ENCODE measurements at places on chromosomes 5 and 9.

- DNase-seq, result no peak
These were observed 66.0 kb downstream of the AMBP start for GRCh38 chr9:114012126-114012525.

GRCh38 chr9:34125681-34126206 is 754 bp downstream of the DCAF12 start:
- DNase-seq, result peak; percentile 65

GRCh38 chr5:10635257-10635866 is 71.5 kb downstream of the ANKRD33B start:
- DNase-seq, result peak; percentile 81

GRCh38 chr5:146772881-146773466 is 105.6 kb downstream of the PPP2R2B start:
- no peak for DNase-seq

DNA sequence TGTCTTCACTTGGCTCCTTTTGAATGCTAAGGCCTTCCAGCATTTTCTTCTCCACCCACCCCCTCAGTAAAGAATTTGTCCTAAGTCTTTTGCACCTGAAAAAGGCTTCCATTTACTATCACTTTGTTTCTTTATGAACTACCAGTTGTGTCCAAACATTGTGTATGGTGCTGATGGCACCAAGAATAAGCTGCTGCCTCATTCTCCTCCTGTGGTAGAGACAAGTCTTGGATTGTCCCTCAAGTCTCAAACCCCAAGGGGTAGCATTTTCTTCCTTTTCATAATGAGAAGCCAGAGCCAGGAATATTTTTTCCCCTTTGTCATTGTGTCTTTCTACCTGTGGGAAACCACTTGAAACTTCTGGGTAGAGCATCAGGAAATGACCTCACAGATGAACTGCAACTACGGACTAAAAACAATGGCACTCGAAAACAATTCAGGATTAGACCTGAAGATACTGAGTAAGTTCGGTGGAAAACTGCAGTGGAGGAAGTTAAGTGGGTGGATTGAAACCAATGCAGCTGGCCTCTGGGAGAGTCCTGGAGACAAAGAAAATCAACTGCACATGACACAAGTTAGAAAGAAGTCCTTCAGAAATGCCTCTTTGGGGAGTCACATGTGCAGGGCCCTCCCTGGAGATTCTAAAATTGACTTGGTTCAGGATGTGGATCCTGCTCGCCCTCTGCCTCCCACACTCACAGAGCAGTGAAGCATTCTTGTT is 80.5 kb downstream of the SH3RF2 start:
- DNase-seq, result no peak

GRCh38 chr9:113946496-113947115 is 70.5 kb downstream of the ZNF618 start:
- peak; percentile 35 for DNase-seq

GRCh38 chr5:16229357-16229940 is 49.9 kb upstream of the MARCHF11 start:
- DNase-seq, result no peak

GRCh38 chr5:32712481-32713360 is 1.6 kb downstream of the NPR3 start:
- no peak for DNase-seq

GRCh38 chr9:136847826-136848392 is 1.3 kb upstream of the PHPT1 start:
- peak; percentile 93 for DNase-seq

- no peak for DNase-seq
These were observed 21.0 kb downstream of the APC start for GRCh38 chr5:112758676-112759075.

DNA sequence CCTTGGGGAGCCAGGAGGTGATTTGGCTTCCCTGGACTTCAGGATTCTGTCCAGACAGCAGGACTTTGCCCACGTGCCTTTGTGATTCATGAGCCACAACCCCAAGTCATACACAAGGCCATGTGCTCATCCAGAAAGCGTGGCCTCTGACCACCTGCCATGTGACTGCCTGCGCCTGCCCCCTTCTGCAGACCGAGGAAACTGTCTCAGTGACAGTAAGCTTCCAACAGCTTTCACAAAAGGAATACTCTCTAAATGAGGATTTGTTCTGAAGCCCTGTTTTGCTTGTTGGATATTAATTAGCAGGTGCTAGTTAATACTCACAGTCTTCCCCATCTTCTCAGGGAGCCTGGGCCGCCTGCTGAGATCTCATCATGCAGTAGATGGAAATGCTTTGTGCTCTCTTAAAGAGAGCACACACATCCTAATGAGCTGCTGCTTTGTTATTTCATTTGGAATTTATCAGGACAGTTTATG is 36.9 kb upstream of the ANGPTL2 start:
- DNase-seq, result peak; percentile 82

DNA sequence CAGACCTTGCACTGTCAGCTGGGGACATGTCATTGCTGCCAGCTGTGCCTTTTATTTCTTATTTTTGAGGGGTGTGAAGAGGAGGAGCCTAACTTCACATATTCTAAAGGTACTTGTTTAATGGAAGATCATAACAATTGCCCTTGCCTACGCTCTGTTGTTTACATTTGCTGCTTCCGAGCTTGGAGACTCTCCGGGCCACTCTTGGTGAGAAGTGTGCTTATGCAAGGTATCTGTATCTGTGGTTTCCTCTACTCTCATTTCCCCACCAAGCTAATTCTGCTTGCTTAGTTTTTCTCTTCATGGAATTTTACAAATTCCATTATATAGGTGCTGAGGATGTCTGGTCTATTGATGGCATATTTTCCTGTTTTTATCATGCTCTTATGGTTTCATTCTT is 105.3 kb downstream of the RASGRF2 start:
- no peak for DNase-seq

- no peak for DNase-seq
These were observed 9.9 kb upstream of the PTGS1 start for GRCh38 chr9:122360891-122361290.

DNA sequence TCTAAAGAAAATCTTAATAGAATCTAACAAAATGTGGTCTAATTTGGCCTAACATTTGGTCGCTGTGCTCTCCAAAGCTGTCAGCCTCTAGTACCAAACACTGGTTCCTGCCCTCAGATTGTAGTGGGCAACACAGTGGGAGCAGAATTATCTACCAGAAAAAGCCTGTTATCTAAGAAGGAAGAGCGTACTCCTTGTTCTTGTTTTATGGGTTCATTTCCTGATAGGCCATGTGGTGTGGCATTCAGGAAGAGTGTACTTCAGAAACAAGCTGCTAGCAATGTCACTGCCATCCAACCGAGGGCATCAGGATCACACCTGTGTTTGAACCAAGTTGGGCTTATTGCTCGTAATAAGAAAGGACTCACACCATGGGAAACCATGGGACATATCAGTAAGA is 487.9 kb upstream of the DAP start:
- DNase-seq, result no peak

DNA sequence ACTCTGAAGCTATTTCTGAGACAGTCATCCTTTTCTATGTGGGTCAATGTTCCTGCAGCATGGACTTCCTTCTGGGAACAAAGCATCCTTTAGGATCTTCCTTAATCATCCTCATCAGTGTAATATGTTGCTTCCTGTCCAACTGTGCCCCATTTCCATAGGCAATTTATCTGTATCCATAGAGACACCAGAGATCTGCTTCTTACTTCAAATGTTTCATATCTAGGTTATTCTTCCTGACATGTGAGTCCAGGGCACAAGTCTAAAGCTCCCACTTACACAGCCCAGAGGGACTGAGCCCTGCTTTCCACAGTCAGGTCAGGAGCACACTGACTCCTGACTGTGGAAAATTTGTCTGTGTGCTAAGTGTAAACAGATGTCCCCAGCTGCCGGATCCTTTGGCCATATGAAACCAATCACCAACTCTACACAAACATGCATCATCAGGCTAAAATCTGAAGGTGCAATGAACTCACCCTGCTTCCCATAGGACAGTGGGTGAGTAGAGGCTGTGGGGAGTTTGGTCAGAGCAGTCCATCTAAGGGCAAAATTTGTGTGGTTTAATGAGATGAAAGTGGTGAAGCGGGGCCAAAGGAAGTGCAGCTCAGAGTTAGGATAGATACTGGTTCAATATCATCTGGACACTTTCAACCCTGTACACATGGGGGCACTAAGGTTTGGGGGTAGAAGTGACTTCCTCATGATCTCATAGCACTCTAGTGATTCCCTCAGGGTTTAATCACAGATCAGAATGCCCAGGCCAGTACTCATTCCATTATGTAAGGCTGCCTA is 85.2 kb upstream of the TNC start:
- no peak for DNase-seq

GRCh38 chr5:172848419-172848818 is 14.4 kb downstream of the ERGIC1 start:
- no peak for DNase-seq

DNA sequence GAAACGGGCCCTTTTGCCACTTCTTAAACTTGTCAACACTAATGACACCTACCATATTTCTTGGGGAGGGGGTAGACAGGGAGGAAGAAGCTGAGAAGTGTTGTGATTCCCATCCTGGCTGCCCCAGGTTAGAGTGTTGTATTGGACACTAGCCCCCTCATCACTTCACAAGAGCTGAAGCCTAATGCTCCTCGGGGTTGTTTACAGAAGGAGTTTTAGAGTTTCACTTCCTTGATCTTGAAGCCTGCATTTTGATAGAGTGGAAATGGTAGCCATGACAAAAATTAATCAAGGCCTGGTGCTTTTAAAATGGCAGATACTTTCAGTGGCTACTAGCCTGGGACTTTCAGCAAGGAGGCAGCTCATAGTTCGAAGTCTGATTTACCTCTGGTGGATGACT is 11.0 kb upstream of the FAM120AOS start:
- DNase-seq, result no peak

GRCh38 chr5:133876266-133876665 is 92.2 kb downstream of the C5orf15 start:
- DNase-seq, result no peak

- no peak for DNase-seq
These were observed 6.9 kb downstream of the RGMB start for GRCh38 chr5:98780390-98780789.

DNA sequence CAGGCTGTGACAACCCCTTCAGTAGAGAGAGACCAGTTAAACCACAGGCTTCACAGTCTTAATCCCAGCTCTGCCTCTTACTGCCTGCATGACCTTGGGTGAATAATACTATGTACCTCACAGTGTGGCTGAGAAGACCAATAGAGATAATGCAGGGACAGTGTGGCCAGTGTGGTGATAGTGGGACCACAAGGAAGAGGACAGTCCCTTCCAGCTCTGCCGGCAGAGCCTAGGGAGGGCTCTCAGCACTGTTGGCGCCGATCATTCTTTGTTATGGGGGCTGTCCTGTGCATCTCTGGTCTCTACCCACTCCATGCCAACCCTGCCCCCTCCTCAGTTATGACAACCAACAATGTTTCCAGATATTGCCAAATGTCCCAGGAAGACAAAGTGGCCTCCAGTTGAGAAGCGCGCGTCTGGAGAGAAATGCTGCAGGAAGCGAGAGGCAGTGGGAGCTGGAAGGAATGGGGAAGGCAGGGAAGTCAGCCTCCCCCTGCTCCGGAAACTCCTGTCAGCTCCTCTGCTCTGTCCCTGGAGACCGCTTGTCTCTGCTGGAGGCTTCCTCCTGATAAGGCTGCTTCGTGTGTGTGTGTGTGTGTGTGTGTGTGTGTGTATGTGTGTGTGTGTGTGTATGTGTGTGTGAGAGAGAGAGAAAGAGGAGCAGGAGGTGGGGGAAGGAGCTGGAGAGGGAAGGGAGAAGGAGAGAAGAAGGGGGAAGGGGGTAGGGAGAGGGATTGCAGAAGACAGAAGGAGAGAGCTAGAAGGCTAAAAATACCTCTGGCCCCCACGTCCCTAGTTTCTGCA is 31.8 kb upstream of the FABP6 start:
- DNase-seq, result peak; percentile 86

GRCh38 chr9:1492156-1492555 is 442.0 kb downstream of the DMRT2 start:
- no peak for DNase-seq

DNA sequence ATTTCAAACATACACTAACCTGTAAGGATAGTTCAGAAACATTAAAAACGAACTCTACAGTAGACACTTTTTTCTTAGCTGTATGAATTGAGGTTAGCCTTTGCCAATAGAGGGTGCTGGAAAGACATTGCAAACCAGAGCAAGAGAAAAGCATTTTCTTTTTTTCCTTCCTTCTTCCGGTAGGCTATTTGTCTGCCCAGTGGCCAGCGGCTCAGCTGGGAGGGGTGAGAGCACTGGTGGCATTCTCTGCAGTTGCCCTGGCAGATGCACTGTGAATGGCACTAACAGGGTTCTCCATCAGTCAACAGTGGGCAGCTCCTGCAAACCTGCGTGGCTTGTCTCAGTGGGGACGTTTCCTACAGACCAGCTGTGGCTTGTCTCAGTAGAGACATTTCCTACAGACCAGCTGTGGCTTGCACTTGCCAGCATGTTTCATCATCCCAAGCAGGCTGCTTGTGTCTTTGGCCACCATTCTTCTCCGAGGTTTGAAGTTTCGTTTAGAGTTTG is 984.5 kb upstream of the CDH18 start:
- peak; percentile 58 for DNase-seq

DNA sequence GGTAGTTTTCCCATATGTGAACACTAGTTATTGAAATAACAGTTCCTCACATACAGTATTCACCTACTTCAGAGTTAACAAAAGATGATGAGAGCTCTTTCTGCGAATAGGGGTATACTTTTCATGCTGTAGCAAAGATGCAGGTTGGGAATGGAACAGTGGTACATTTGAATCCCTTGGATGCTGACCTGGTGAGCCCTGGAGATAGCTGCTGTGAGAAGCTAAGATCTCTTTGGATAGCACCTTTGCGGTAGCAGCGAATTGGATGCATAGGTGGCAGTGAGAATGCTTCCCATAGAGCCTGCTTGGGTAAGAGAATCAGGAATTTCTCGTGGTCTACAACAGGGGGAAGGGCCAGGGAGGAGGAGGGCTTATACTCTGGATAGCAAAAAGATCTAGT is 61.2 kb downstream of the NUP214 start:
- no peak for DNase-seq

DNA sequence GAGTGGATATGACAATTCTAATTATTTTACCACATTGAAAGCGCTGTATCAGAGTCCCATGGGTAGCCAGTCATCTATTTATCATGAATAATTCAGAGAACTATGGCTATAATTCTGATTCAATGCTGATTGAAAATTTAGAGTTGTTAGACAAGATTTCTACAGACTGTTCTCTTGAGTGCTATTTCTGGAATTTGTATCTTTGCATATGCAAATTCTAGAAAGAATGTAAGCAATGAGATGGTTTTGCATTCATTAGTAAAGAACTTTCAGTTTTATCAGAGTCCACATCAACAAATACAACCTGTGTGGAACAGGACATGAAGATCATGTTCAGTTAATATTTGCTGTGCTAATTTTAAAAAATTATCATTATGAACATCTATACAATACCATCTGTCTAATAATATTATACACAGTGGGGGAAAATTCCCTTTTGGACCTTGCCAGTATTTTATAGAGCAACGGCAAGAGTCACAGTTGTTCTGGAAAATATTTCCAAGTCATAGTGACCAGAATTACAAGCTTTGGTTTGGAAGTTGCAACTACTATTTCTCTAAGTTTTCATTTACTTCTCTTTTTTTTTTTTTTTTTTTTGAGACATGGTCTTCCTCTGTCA is 372.7 kb upstream of the PTGER4 start:
- no peak for DNase-seq

DNA sequence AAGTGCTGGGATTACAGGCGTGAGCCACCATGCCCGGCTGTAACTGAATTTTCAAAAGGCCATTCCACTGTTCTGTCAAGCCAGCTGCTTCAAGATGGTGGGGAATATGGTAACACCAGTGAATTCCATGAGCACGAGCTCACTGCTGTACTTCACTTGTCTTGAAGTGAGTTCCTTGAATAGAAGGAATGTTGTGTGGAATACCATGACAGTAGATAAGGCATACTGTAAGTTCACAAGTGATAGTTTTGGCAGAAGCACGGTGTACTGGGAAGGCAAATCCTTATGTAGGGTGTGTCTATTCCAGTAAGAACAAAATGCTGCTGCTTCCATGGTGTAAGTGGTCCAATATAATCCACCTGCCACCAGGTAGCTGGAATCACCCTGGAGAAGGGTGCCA is 6.6 kb upstream of the PRXL2C start:
- DNase-seq, result peak; percentile 70
